ENCODE measurements at places on chromosomes 11 and 22.
A peak's percentile ranks its signal among the peaks of the same experiment; 100 is the strongest.

GRCh38 chr11:57459164-57460021 lies 935 bp upstream of the RTN4RL2 start:
- no peak for DNase-seq

DNA sequence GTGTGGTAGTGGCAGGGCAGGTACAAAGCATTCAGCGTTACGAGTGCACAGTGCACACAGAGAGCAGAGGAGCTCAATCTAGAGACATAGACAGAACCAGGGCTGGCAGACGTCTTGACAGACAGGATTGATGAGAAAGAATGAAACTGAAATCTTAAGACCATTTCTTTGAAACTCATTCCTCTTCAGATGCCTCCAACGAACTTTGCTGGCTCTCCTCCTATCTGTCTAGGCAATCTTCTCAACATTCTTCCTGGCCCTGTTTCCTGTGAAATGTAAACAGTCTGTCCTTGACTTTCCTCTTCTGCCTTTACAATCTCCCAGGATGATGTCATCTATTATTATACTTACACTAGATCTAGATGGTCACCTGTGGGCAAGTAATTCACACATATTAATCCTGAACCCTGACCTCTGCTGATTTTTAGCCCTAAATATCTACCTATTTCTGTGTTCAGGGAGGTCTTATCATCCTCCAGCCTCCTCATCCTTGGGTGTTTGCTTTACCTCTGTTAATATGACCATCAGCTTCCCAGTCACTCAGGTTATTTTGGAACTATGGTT lies 119.5 kb downstream of the ENTHD1 start:
- DNase-seq: no peak

GRCh38 chr22:47787501-47788227 lies 1025.2 kb downstream of the TBC1D22A start:
- no peak for DNase-seq

DNA sequence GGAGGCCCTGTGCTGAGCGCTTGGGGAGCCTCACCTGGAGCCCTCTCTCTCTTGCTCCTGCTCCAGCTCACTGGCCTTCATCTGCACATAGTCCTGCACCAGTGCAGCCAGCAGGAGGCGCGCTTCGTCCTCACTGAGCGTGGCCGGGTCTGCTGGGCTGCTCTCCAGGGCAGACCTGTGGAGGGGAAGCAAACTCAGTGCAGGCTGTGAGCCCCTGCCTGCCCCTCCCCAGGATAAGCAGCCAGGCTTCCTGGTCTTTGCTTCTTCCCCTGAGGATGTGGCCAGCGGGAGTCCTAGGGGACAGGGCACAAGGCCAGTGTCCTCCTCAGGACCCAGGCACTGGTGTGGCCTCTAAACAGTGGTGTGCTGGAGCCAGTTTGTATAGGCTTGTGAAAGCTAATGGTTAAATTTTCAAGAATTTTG lies 2.2 kb downstream of the CALCA start:
- DNase-seq: no peak

DNA sequence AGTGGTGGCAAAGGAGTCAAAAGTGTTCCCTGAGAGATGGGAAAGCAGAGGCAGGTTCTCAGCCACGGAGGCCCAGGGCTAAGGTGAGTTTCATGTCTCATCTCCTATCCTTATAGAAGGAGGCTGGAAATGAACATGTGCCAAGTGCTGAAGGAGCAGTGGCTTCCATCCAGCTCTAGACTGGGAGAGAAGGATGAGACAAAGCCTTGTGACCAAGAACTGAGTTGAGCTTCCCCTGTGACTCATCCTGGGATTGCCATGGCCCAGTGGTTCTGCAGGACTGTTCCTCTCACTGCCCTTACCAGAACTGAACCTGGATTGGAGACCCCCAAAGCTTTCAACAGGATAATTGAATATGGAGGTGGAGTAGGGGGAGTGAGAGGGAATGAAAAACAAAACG lies 16.7 kb upstream of the OR9Q1 start:
- DNase-seq: no peak

GRCh38 chr11:69375316-69376154 lies 81.6 kb downstream of the MYEOV start:
- no peak for DNase-seq

DNA sequence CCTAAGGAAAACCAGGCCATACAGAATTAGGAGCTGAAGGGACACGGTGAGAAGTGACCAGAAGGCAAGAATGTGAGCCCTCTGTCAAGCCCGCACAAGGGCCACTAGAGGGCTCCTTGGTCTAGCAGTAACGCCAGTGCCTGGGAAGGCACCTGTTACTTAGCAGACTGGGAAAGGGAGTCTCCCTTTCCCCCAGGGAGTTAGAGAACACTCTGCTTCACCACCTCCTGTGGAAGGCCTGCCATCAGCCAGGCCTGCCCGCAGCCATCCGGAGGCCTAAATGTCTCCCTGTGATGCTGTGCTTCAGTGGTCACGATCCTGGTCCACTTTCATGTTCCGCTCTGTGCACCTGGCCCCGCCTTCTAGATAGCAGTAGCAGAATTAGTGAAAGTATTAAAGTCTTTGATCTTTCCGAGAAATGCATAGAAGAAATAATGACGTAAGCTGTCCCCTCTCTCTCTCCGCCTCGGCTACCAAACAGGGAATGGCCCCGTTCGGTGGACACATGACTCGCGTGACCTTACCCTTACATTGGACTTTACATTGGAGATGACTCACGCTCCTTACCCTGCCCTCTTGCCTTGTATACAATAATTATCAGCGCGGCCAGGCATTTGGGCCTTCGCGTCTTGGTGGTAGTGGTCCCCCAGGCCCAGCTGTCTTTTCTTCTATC lies 10.7 kb upstream of the GSTP1 start:
- DNase-seq: peak; percentile 34

DNA sequence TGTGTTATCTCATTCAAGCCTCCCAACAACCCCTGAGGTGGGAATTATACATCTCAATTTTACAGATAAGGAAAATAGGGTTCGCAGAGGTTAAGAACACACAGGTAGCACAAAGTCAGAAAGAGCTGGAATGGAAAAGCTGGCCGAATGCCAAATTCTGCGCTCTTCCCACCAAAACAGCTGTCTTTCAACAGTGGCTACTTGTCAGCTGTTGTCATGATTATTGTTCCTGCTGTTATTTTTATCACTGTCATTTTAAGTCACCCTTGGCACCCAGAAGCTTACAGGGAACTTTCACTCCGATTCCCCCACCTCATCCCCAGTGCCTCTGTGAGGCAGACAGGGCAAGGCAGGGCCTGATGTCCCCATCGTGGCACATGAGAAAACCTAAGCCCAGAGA lies 74.5 kb upstream of the CSNK2A3 start:
- DNase-seq: peak; percentile 2
